Hepatocyte (in vitro differentiated cells): ENCODE measurements at places on chromosomes 3 and 15. TPM values are rescaled to one million over a fixed set of nuclear protein-coding genes. Genes with fewer than 3 reads are reported as not detected.
A peak's percentile ranks its signal among the peaks of the same experiment; 100 is the strongest.

The CD200R1 gene
- polyA plus RNA-seq = 0.45 TPM in 1 of 2 replicates, not detected in the other

- H3K27me3 ChIP-seq = no peaks in the 10 kb centered on the region
- H3K4me1 ChIP-seq = peaks cover 12% of the 10 kb centered on the region
- no peaks in the 10 kb centered on the region for H3K36me3 ChIP-seq
- no peak for DNase-seq
- peak overlapping the region; percentile 10 for H3K27ac ChIP-seq
These were observed 148.6 kb upstream of the NR2F2 start for GRCh38 chr15:96181873-96182301.

DNA sequence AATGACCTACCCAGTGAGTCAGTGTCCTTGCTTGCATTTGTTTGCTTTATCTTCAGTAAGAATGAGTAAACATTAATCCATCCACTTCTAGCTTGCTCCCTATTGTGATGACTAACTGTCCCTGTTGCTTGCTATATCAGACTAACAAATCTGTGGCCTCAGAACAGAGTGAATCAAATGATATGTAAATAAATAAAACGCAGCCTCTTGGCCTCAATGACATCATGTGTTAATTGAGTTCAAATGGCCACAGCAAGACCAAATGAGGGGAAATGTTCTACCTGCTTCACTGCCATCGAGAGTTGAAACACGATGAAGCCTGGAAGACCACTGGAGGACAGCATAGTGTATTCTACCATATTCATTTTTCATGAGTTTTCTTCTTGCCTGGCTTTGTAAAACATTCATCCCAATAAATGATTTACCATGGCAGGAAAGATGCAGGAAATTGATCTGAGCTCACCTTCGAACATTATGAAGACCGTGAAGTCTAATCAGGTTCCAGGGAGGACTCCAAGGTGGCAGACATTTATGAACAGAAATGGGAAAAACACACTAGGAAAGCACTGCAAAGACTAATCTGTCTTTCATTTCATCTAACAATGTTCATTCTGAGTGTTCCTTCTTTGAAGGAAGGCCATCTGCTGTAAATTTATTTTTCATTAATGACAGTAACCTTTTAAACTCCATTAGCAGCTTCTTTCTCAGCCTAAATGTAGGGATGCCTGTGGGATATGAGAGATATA is 1144.5 kb downstream of the TUSC7 start:
- no peaks in the 10 kb centered on the region for H3K4me1 ChIP-seq
- no peaks in the 10 kb centered on the region for H3K36me3 ChIP-seq
- H3K27me3 ChIP-seq = no peaks in the 10 kb centered on the region
- no peak overlapping the region for H3K27ac ChIP-seq
- DNase-seq = peak; percentile 18

DNA sequence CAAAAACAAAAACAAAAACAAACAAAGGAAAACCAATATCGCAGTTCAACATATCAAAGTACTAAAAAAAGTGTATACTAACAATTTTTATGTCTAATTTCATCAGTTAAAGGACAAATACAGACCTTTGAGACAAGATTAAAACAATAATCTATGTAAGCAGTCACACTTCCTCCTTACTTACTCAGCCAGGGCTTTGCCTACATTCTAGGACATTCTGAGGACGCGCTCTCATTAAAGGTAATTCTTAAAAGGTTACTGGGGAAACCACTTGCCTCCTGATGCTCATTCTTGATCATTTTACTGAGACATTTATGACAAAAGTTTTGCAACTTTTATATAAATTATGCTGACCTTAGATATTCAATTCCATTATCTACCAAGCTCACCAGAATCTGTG is 93.4 kb downstream of the CBLB start:
- DNase-seq = no peak
- no peaks in the 10 kb centered on the region for H3K36me3 ChIP-seq
- no peak overlapping the region for H3K27ac ChIP-seq
- no peaks in the 10 kb centered on the region for H3K27me3 ChIP-seq
- H3K4me1 ChIP-seq = no peaks in the 10 kb centered on the region

DNA sequence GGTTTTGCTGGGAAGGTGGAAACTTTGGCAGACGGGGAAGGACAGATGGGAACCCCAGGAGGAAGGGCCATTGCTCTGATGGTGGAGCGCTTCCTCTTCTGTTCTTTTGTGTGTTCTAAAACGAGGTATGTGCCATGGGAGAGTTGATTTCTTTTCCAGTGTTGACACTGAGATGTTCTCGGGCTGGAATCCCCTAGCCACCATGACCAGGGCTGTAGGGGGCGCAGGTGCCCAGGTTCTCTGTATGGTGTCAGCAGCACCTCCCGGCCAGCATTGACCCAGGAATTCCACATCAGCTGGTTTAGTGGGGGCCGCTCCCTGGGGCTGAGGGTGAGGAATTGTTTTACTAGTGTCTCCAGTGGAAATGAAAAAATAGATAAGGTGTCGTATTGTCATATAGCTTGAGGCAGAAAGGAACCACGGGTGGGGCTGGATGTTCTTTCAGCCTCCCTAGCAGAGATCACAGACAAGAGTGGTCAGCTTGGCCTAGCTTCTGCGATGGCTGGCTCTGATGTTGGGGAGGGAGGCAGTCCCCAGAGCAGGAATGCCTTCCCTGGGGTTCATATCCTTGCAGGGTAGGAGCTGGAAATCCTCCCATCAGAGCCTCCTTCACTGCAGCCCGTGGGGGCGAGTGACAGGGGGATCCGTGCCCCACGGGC is 34.2 kb upstream of the ACAD9 start:
- H3K27ac ChIP-seq = no peak overlapping the region
- peak overlapping the region; percentile 60 for H3K4me3 ChIP-seq
- no peaks in the 10 kb centered on the region for H3K36me3 ChIP-seq
- H3K4me1 ChIP-seq = peaks cover 4% of the 10 kb centered on the region
- DNase-seq = no peak
- no peaks in the 10 kb centered on the region for H3K27me3 ChIP-seq
